ENCODE measurements at places on chromosomes 4 and X. TPM values are rescaled to one million over a fixed set of nuclear protein-coding genes. Genes with fewer than 3 reads are reported as not detected.

- H3K27me3 ChIP-seq = no peaks in the 10 kb centered on the region
- peak; percentile 62 for DNase-seq
- H3K4me3 ChIP-seq = no peak overlapping the region
- no peaks in the 10 kb centered on the region for H3K36me3 ChIP-seq
These were observed 31.5 kb upstream of the IL21 start for GRCh38 chr4:122652379-122652778.

GRCh38 chr4:48138936-48139335 is 4.9 kb upstream of the TXK start:
- peaks cover 6% of the 10 kb centered on the region for H3K4me1 ChIP-seq
- no peaks in the 10 kb centered on the region for H3K27me3 ChIP-seq
- no peak overlapping the region for H3K4me3 ChIP-seq
- no peak for DNase-seq
- H3K36me3 ChIP-seq = no peaks in the 10 kb centered on the region

GRCh38 chr4:122099896-122100295 is 52.2 kb upstream of the BLTP1 start:
- H3K4me3 ChIP-seq = no peak overlapping the region
- no peaks in the 10 kb centered on the region for H3K36me3 ChIP-seq
- H3K27ac ChIP-seq = no peak overlapping the region
- no peaks in the 10 kb centered on the region for H3K27me3 ChIP-seq
- H3K4me1 ChIP-seq = no peaks in the 10 kb centered on the region

- no peak overlapping the region for H3K27ac ChIP-seq
- no peaks in the 10 kb centered on the region for H3K36me3 ChIP-seq
- peak; percentile 69 for DNase-seq
- H3K4me1 ChIP-seq = no peaks in the 10 kb centered on the region
- H3K4me3 ChIP-seq = no peak overlapping the region
- H3K27me3 ChIP-seq = peaks cover 51% of the 10 kb centered on the region
These were observed 12.1 kb downstream of the APLN start for GRCh38 chrX:129642641-129643040.

DNA sequence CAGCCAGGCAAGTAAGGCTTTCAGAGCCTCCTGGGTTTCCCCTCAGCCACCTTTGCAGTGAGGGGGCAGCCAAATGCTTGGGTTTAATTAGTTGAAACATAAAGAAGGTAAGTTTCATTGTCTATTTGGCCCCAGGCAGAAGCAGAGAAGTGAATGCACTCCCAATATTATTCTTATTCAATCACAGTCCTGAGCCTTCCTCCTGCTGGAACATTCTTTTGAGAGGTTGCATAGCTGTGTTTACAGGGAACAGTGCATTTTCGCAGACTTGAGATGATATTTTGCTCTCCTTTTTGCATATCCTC is 13.9 kb downstream of the SLC2A9 start:
- H3K27me3 ChIP-seq = no peaks in the 10 kb centered on the region
- peak overlapping the region; percentile 55 for H3K4me3 ChIP-seq
- peaks cover 49% of the 10 kb centered on the region for H3K4me1 ChIP-seq
- H3K27ac ChIP-seq = peak overlapping the region; percentile 82

GRCh38 chrX:6904156-6904555 is 243.4 kb upstream of the STS start:
- DNase-seq = no peak
- no peak overlapping the region for H3K4me3 ChIP-seq
- H3K27ac ChIP-seq = no peak overlapping the region
- H3K27me3 ChIP-seq = no peaks in the 10 kb centered on the region
- H3K4me1 ChIP-seq = no peaks in the 10 kb centered on the region

GRCh38 chr4:4289597-4289940 is 385 bp downstream of the LYAR start:
- H3K27me3 ChIP-seq = no peaks in the 10 kb centered on the region
- peak; percentile 20 for DNase-seq
- peaks cover 41% of the 10 kb centered on the region for H3K4me1 ChIP-seq
- peaks cover 20% of the 10 kb centered on the region for H3K36me3 ChIP-seq
- H3K4me3 ChIP-seq = peak overlapping the region; percentile 96

DNA sequence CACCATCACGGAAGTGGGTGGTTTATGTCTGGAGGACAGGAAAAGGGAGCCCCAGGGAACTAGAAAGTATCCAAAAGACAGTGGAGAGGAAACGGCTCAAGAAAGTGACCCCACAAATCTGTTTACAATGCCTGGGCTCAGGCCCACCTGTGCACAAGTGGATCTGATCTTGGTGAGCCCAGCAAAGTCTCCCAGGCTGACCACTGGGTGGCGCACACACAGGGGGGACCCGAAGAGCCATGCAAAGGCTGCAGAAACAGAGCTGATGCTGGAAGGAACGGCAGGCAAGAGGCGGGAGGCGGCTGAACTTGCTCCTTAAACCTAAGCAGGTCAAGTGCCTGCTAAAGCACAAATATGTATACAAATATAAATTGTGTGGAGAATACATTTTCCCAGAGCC is 9.6 kb downstream of the HAUS7 start:
- no peak overlapping the region for H3K27ac ChIP-seq
- DNase-seq = peak; percentile 38
- no peaks in the 10 kb centered on the region for H3K4me1 ChIP-seq
- H3K36me3 ChIP-seq = peaks cover 15% of the 10 kb centered on the region
- no peak overlapping the region for H3K4me3 ChIP-seq

GRCh38 chr4:38591617-38592337 is 72.2 kb upstream of the KLF3 start:
- H3K4me1 ChIP-seq = peaks cover 14% of the 10 kb centered on the region
- no peaks in the 10 kb centered on the region for H3K36me3 ChIP-seq
- no peak overlapping the region for H3K27ac ChIP-seq
- no peaks in the 10 kb centered on the region for H3K27me3 ChIP-seq
- no peak overlapping the region for H3K4me3 ChIP-seq

DNA sequence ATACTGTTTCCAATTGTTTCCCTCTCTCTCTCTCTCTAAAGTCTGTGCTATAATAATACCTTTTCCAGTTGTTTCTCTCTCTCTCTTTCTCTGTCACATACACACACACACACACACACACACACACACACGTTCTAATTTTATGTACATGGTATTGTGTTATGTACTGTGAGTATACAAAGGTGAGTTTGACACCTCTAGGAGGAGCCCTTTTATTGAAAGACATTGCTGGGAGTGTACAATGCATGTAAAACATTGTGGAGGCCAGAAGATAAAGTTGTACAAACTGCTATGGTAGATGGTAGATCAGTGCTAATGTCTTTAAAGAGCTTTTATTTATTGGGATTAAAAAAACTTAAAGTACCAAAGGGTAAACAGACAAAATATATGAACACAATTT is 53.6 kb downstream of the BLTP1 start:
- no peaks in the 10 kb centered on the region for H3K4me1 ChIP-seq
- DNase-seq = peak; percentile 7
- H3K4me3 ChIP-seq = no peak overlapping the region
- no peaks in the 10 kb centered on the region for H3K27me3 ChIP-seq
- peaks cover 42% of the 10 kb centered on the region for H3K36me3 ChIP-seq

DNA sequence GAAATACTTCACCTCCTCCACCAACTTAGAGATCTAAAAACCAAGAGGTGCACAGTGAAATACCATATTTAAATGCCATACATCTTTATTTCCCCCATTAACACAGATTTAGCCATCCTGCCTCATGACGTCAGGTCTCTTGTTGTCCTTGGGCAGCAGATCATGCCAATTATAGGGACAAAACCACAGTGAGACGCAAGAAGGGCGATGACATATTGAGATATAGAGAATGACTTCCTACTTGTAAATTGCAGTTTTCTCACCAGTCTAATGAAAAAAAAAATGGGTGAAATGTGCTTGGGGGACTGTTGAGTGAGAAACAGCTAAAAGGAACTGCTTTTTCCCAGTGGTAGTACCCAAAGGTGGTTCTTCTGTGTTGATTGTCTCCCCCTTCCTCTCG is 24.3 kb downstream of the RS1 start:
- H3K36me3 ChIP-seq = no peaks in the 10 kb centered on the region
- no peaks in the 10 kb centered on the region for H3K4me1 ChIP-seq
- no peaks in the 10 kb centered on the region for H3K27me3 ChIP-seq
- no peak overlapping the region for H3K27ac ChIP-seq
- no peak overlapping the region for H3K4me3 ChIP-seq
- no peak for DNase-seq

GRCh38 chr4:3704669-3705068 is 61.5 kb upstream of the ADRA2C start:
- no peak overlapping the region for H3K4me3 ChIP-seq
- no peak overlapping the region for H3K27ac ChIP-seq
- no peaks in the 10 kb centered on the region for H3K4me1 ChIP-seq
- no peak for DNase-seq

The GRIA2 gene
- not detected for total RNA-seq

The PAGE5 gene
- not detected for total RNA-seq

The LNX1 gene
- not detected for total RNA-seq

The XIAP gene
- 62.1 TPM for total RNA-seq

The PRSS12 gene
- total RNA-seq = 10.7 TPM

The MAGEA2 gene
- total RNA-seq = not detected

The DDX60 gene
- total RNA-seq = 4.7 TPM

The COX7B2 gene
- total RNA-seq = not detected

The ZNF630 gene
- total RNA-seq = 2.4 TPM

The PRR32 gene
- not detected for total RNA-seq

The GRIA3 gene
- not detected for total RNA-seq

The FGG gene
- total RNA-seq = 3.2 TPM

Measured in MCF 10A (cell line).